ENCODE measurements at places on chromosomes 6 and 20.
A peak's percentile ranks its signal among the peaks of the same experiment; 100 is the strongest.

DNA sequence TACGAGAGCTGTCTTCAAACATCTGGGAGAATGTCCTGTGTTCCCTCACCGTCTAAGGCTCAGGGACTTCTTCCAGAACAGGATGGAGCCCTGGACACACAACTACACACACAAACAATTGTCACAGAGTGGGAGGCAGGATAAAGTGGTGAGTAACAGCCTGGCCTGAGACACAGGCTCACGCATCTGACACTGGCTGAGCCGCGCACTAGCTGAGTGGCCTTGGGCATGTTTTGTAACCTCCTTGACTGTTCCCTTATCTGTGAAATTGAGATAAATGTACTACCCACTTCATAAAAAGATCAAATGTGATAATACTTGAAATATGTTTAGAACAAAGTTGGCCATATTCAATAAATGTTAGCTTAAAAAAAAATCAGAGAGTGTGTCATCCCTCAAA, 132.4 kb upstream of the ARMC2 start:
- no peak for DNase-seq

DNA sequence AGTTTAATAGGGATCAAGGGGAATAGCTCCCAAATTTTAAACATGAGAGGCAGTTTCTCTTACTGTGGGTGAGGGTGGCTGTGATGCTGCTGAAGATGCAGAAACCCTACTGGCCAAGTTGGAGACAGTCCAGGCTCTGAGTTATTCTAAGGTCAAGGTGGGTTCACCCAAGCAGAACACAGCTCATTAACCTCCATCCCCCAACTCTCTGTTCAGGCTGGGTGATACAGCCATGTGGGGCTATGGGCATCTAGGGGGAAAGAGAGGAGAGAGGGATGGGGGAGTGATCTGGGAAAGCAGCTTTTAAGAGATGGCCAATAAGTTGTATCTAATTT, 18.9 kb upstream of the TRAM2 start:
- no peak for DNase-seq

- DNase-seq = no peak
Observed at GRCh38 chr20:2136275-2136674, 34.6 kb downstream of the STK35 start.

- DNase-seq = no peak
Observed at GRCh38 chr6:109496036-109496772, 13.2 kb upstream of the ZBTB24 start.

DNA sequence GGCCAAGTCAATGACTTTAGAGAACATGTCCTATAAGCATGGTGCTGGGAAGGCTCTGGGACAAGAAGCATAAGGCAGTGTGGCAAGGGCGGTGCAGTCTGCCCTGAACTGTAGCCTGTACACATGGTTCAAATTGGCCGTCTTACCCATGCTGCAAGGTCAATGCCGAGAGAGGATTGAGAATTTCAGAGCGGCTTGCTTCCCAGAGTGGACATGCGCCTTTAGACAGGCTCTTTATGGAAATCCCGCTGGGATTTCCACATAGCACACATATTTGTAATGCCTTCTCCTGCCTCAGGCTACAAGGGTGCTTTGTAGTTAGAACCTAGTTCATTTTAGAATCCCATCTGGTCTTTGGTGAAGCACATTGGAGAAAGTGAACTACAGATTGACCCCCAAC, 36.1 kb upstream of the CEP162 start:
- DNase-seq = peak; percentile 61

- peak; percentile 52 for DNase-seq
Observed at GRCh38 chr6:136225496-136225895, 24.6 kb downstream of the MTFR2 start.

- peak; percentile 49 for DNase-seq
Observed at GRCh38 chr20:48189181-48189580, 403.9 kb upstream of the SULF2 start.

DNA sequence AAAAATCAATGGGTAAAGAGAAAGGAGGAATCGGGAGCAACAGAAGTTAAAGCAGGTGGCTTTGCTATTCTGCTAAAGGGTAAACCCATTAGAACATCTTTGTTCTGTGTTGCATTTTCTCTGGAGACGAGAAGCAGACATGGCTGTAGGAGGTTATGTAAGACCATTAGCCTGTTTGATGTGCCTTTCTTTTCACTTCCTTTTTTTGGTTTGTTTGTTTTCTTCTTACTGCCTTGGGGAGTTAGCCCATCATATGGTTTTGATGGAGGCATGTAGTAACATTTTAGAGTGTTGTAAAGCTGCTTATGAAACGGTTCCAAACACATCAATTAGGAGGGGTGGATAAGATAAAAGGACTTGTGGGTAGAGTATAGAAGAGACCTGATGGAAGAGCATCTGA, 131.0 kb downstream of the DOK5 start:
- no peak for DNase-seq

- DNase-seq = peak; percentile 70
Observed at GRCh38 chr6:11341867-11342266, 109.4 kb upstream of the NEDD9 start.

- peak; percentile 62 for DNase-seq
Observed at GRCh38 chr20:6492271-6493055, 275.0 kb upstream of the BMP2 start.

DNA sequence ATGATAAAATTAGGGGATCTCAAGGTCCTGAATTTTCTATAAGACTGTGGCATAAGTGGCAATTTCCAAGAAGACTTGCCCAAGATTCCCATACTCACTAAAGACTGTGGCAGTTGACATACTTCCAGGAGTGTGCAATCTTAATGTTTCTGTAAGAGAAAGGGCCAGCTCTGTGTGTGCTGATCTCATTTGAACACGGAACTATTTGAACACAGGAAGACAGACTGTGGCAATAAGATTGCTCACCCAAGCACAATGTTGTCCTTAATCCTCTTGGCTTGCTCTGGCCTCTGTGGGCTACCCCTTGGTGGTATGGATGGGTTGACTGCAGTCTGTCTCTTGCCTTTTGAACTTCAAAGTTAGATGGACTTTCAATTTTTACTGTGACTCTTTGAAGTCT, 151.4 kb downstream of the PHF3 start:
- peak; percentile 22 for DNase-seq

DNA sequence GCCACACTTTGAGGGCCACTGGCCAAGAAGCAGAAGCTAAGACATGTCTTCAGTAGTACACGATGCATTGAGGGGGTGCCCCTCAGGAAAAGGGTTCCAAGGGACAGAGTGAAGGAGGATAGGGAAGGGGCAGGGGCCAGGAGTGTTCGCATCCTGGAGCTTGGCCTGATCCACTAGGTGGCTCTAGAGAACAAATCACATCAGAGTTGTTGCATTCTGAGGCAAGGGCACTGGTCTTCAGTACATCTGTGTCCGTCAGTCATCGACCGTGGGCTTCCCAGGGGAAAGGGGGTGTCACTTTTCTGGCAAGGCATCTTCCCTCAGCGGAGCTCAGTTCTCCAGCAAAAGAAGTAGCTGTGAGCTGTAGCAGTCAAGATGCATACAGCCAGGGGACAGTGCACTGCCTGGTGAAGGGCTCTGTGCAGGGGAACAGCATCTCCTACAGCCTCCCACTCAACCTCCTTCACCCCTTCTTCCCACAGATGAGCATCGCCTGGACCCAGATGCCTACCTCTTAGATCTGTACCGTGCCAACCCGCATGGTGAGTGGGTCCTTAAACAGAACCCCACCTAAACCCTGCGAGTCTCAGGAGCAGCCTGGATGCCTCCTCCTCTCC, 47.8 kb downstream of the ARHGAP40 start:
- peak; percentile 67 for DNase-seq

DNA sequence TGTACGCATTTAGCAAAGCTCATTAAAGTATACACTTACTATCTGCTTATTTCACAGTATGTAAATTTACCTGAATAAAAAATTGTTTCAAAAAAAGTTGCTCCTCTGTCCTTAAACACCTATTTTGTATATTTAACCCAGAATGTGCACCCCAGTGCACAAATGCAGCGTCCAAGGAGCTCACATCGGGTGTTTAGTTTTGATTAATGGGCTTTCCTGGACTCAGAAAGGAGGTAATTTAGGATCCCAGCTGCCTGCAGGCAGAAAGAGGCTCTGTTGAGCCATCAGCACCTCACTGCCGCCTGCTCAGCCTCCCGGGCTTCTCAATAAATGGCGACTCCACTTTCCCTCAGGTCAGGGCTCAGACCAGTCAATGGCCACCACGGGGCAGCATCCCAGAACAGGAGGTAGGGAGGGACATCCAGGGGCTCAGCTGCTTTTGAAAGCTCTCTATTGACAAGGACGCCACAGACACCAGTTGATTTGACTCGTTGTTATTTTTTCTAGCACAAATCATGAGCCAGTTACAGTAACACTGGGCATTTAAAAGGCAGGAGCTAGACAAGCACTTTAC, 70.2 kb upstream of the TBC1D7 start:
- no peak for DNase-seq

GRCh38 chr6:4297348-4297747, 162.0 kb upstream of the ECI2 start:
- no peak for DNase-seq

DNA sequence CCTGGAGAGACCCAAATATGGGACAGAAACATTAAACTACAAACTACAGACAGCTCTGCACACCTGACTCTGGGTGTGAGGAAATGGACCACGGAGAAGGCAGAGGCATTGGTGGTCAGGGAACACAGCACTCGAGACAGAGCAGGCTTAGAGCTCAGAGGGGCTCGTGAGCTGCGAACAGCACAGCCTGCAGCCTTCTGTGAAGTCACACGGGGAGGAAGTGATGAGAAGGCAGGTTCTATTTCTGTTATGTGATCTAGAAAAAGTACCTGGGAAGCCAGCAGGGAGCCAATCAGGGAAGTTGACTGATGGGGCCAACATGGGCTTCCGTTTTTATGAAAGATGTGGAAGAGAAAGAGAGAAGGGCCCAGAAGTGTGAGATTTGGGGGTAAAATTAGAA, 88.9 kb upstream of the SNAP25 start:
- DNase-seq = no peak

DNA sequence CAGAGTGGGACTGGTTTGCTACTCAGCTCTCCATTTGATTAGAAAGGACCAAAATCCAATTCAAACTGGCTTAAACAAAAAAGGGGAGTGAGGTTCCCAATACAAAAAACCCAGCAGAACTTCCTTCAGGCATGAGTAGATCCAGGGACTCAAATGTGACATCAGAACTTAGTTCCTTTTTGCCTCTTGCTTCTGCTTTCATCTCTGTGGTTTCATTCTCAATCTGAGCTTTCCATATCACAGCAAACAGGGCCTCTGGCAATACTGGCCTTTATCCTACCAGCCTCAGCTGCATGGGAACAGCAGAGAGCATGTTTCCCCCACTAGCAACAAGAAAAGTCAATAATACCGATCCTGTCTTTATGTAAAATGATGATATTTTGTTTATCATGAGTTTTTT, 28.6 kb upstream of the PRELID3B start:
- DNase-seq = no peak

DNA sequence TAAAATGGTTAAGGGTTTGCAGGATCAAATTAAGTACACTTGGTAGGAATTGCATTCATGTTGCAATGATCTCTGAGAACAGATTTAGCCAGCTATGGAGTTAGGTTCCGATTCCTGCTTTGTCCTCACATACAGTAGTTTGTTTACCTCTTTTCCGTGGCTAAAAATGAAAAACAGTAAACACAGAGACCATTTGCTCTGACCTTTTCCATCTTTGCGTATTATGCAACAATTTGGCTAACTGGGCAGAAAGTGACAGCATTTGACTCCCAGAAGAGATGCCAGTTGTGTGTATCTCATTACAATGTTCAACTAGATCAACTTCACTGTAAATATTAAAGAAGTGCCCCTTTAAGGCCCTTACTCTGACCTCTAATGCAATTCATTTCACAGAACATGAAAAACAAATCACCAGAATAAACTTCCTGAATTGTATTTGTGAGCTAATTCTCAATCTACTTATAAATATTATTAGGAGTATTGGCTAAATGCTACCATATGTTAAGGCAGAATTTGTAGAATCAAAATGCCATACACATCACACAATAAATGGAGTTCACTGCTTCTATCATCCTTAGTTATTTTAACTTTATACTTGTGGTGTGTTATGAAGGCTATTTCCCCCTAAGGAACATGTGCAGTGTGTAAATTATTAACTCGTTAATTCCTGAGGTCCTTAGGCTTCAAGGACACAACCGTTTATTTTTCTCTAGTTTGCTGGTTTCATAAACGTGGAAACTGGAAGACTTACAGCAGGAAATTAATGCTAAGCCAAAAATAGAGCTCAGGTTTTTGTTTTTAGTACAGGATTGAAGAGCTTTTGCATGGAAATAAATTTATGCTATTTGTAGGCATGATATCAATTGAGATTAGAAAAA, 380.7 kb upstream of the CITED2 start:
- DNase-seq = no peak

GRCh38 chr6:28907394-28907793, 16.4 kb downstream of the TRIM27 start:
- DNase-seq = peak; percentile 75

DNA sequence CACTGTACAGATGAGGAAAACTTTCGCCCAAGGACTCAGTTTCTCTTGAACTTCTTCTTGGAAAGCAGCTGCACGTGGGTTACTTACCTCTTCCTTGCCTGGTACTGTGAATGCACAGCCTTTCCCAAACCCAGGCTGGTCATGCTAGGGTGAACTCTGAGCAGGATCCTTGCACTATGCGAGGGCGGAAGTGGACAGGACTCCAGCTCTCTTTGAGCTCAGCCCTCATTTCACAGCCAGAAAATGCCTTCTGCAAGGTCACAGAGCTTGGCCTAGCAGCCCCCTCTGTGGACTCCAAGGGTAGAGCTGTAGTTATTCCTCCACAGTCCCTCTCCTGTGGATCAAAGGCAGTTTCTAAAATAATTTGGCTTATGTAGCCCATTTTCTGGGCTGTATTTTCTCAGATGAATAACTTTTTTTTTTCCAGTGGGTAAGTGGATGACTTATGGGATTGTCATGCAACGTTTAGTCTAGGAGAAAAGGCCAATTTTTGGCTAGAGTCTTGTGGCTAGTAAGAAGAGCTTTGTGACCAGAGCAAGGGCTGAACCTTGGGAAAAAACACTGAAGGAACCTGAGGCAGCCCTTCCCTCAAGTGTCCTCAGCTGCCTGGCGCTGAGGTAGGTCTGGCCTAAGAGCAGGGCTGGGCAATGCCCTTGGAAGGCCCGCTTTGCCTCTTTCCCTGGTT, 172.7 kb downstream of the SCP2D1 start:
- DNase-seq = no peak

Data from choroid plexus epithelial cell (primary cell).